Mesothelial cell of epicardium (in vitro differentiated cells): ENCODE measurements at places on chromosomes 13 and 19.

GRCh38 chr13:100063333-100063732 is 25.6 kb upstream of the PCCA start:
- DNase-seq, result no peak

- DNase-seq, result no peak
These were observed 1399.5 kb downstream of the PCDH9 start for GRCh38 chr13:65830411-65831205.

- DNase-seq, result no peak
These were observed 2.8 kb downstream of the ADGRL1 start for GRCh38 chr19:14203177-14203576.

DNA sequence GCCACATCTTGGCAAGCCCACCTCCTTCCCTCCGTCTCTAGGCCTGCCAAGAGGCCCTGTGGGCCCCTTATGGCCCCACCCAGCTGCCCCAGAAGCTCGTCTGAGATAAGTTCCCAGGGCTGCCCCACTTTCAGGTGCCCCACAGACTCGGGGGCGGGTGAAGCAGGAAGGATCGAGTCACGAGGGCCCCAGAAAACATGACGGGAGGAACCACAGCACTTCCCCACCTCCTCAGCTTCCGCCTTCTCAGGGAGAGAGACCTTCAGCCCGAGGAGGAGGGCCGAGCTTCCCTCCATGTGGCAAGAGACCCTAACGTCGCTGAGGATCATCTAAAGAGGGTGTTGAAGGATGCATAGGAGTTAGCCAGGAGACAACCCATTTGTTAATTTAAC is 4.5 kb upstream of the IL12RB1 start:
- DNase-seq, result no peak

- no peak for DNase-seq
These were observed 7.8 kb upstream of the ZNF14 start for GRCh38 chr19:19740755-19741154.

DNA sequence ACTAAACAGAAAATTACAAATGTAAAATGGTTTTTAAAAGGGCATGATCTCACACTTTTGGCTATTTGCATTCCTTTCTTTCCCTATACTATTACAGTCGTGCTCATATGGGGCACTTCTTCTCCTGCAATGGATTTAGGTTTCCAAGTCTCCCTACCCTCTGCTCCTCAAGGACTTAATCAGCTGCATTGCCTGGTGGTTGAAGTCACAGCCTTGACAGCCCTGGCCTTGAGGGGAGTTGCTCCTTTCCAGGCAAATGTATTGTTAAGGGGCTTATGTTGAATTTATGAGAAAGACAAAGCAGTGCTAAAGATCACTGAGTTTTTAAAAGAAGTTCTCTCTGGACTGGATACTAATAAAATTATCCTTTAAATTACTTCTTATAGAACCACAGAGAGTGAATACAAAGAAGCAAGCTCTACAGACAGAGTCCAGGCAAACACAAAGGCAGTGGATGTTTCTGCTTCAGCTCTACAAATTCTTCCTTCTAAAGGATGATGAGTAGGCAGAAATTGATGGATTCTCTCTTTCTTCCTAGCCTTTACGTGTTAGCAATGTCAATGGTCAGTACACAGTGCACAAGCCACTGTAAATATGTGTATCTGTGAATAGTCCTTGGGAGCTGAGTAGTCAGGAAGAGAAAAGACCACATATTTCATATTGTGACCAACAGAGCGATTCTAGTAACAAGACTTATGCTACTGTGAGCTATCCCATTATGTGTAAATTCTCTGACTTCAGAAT is 390.9 kb downstream of the TBC1D4 start:
- DNase-seq, result no peak

DNA sequence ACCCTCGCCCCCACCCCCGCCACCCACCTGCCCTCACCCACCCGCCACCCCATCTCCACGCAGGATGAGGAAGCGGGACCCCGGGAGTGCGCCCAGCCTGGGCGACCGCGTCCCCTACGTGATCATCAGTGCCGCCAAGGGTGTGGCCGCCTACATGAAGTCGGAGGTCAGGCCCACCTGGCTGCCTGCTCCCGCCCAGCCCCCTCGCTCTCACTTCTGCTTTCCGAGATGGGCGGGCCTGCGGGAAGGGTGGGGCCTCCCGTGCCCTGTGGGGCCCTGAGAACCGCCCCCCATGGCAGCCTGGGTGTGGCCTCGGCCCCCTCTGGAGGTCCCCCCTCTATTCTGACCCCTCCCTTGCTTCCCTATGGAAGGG is 3.1 kb upstream of the SPIB start:
- no peak for DNase-seq

GRCh38 chr19:4971424-4971793 is 2.5 kb downstream of the KDM4B start:
- no peak for DNase-seq

GRCh38 chr19:9342610-9343304 is 18.8 kb downstream of the ZNF559 start:
- no peak for DNase-seq

DNA sequence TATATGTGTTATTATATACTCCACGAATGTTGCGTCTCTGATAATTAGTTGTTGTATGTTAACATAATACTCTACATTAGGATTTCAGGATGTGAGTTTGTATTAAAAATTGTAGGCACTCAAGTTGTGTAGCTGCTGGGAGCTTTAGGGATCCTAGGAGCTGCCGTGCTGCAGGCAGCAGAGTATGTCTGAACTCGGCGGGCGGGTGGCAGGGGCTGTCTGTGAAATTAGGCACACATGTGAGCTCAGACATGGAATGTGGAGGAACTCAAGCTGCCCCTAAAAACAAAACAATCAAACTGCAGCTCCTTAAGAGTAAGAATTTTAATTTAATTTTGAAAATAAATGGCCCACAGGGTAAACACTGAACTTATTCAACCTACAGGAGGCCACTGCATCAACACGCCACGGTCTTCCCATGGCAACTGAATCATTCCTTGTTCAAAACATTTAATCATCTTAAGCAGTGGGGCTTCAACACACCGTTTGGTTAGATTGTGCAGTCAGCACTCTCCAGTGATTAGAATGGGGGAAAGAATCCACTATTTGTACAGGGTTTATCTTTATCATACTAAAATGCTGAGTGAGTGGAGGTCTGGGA is 22.7 kb downstream of the SERTM1 start:
- DNase-seq, result no peak

DNA sequence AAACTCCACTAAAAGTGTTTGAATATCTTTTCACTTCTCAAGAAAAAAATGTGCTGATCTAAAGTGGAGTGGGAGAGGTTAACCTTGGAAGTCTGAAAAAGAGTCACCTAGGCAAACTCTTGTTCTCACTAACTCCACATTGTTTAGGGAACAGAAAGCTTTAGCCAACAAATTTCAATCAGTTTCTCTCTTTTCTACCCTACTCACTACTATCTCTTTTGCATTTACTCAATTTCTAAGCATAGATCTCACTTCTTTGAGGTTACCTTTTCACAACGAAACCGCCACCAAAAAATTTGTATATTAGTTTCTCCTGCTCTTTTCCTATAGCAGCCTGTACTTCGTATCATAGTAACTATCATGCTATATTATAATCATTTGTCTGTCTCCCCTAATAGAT is 6.3 kb downstream of the NHLRC3 start:
- DNase-seq, result no peak

- DNase-seq, result peak; percentile 83
These were observed 4.8 kb downstream of the EMP3 start for GRCh38 chr19:48330012-48330681.

GRCh38 chr19:56829596-56829995 is 10.9 kb downstream of the PEG3 start:
- no peak for DNase-seq

GRCh38 chr13:42992764-42993122 is 702 bp upstream of the EPSTI1 start:
- DNase-seq, result no peak

GRCh38 chr13:61253105-61253877 is 162.4 kb downstream of the PCDH20 start:
- no peak for DNase-seq

- no peak for DNase-seq
These were observed 125.2 kb upstream of the SPACA7 start for GRCh38 chr13:112250788-112251445.

GRCh38 chr13:42733046-42733445 is 48.3 kb upstream of the FAM216B start:
- DNase-seq, result no peak

DNA sequence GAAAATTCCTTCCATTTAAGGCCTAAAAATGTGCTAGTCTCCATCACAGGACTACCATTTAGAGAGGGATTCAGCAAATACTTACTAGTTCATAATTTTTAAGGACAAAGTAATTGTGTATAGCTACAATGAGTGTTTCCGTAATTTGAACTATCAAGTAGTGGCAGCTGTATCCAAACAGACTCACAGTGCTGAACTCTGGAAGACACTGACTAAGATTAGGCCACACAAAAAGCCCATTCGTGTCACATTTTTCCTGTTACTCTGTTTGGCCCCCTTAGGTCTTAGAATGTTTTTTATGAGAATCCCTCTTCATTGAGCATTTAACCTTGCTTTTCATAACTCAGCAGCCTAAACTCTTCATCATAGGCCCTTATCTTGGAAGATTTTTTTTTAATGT is 731.2 kb upstream of the PCDH9 start:
- DNase-seq, result no peak

GRCh38 chr13:51934461-51935087 is 72.8 kb downstream of the CCDC70 start:
- DNase-seq, result no peak

DNA sequence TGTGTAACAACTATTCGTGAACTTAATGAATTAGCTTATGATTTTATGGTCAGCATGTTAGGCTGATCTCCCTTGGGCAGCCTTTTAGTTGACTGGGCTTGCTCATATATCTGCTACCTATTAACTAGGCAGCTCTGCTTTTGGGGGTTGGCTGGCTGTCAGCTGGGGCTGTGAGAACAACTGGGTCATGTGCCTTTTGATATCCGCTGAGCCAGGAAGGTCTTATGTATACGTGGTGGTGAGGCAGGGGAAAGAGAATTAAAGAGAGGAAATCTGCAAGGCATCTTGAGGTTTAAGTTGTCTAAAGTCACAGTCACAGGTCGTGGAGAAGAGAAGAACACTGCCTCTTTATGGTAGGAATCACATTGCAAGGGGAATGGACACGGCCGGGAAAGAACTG is 206.9 kb downstream of the LMO7 start:
- DNase-seq, result no peak

DNA sequence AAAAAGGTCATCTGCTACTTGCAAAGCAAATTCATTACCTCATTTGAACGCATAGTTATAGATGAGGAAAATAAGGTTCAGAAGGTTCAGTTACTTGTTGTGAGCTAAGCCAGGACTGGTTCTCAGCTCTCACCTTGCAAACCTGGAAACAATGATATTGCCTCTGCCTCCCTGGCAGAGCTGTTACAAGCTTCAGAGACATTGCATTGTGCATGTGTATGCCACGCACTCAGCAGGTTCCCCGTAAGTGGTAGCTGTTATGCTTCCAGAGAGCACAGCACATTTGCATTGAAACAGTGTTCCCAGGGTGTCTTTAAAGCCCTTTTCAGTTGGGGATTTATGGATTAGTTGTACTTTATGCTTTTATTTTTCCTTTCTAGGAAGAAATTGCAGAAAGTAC is 80.6 kb downstream of the DGKH start:
- no peak for DNase-seq

- no peak for DNase-seq
These were observed 30.8 kb downstream of the IRS2 start for GRCh38 chr13:109755551-109755950.

- DNase-seq, result no peak
These were observed 58.6 kb downstream of the GADD45B start for GRCh38 chr19:2534423-2535013.

- DNase-seq, result no peak
These were observed 168.5 kb downstream of the LMO7 start for GRCh38 chr13:75804605-75805004.

DNA sequence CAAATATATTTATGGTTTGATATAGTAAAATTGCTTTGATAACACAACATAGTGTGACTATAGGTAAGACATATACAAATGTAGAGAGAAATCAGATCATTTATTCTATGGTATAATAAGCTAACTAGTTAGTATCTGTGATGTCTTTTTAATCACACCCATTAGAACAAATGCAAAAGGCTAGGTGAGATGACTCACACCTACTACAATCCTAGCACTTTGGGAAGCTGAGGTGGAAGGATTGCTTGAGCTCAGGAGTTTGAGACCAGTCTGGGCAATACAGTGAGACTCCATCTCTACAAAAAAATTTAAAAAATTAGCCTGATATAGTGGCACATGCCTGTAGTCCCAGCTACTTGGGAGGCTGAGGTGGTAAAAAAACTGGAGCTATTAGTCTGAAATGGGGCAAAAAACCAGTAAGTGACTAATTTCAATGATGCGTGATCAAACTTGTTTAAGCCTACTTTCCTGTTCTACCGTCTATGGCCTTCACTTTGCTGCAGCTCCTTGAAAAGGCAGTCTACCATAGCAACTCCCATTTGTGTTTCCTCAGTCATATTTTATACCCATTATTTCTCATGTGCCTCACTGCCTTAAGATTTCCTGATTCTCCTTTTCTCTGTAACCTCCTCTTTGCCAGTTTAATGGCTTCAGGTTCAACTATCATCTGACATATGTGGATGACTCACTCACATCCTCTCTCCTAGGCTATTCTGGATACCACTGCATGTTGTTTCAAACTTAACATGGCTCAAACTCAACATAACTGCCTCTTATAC is 12.5 kb downstream of the ALG5 start:
- no peak for DNase-seq

GRCh38 chr19:7801020-7801570 is 28.9 kb upstream of the EVI5L start:
- DNase-seq, result no peak

DNA sequence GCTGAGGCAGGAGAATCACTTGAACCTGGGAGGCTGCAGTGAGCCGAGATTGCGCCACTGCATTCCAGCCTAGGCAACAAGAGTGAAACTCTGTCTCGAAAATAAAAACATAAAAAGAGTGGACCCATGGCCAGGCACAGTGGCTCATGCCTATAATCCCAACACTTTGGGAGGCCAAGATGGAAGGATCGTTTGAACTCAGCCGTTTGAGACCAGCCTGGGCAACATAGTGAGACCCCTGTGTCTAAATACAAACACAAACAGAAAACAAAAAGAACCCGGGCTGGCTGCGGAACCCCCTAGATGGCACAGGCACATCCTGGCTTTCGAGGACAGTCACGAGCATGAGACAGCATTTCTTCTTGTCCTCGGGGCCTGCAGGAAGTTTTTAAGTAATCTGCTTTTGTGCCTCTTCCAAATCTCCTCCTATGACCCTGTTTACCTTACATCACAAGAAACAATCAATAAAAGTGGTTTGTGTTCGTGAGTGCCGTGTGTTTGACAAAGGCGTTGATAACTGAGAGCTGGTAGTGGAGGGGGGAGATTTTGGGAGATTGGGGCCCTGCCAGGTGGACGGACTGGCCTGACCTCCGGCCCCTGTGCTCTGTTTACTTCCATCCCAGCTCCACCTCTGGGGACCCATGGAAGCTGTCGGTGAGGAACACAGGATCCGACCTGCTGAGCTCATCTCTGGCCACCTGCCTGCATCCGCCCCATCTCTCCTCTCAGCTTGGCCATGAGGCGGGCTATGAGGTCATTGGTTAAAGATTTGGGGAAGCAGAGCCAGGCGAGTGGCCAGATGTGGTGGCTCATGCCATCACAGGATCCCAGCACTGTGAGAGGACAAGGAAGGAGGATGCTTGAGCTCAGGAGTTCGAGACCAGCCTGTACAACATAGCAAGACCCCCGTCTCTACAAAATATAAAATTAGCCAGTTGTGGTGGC is 5.9 kb upstream of the GDF15 start:
- no peak for DNase-seq

- no peak for DNase-seq
These were observed 68.5 kb upstream of the GPR183 start for GRCh38 chr13:99375738-99376080.

- no peak for DNase-seq
These were observed 515.3 kb downstream of the PCDH9 start for GRCh38 chr13:66714795-66715194.

GRCh38 chr13:31046711-31047279 is 114.3 kb downstream of the TEX26 start:
- DNase-seq, result no peak
